ENCODE measurements at places on chromosomes 4 and X. TPM values are rescaled to one million over a fixed set of nuclear protein-coding genes. Genes with fewer than 3 reads are reported as not detected.

The BST1 gene
- 21.2 TPM for total RNA-seq

The RPL39 gene
- 3,058 TPM for total RNA-seq

The PRICKLE3 gene
- total RNA-seq = 7.2 TPM

The AKAP14 gene
- not detected for total RNA-seq

The DSPP gene
- not detected for total RNA-seq

The FGF2 gene
- 3.3 TPM for total RNA-seq

Data from RPMI7951 (cell line).